A673 (cell line): ENCODE measurements at places on chromosomes 4 and X. TPM values are rescaled to one million over a fixed set of nuclear protein-coding genes. Genes with fewer than 3 reads are reported as not detected.

Gene RIBC1
- total RNA-seq, result 0.68 and 1.0 TPM in 2 replicates

Gene C1QTNF7
- total RNA-seq, result 0.21 TPM in 1 of 2 replicates, not detected in the other

Gene CCNB3
- 2.0 and 2.6 TPM in 2 replicates for total RNA-seq

Gene CT83
- not detected in 2 replicates for total RNA-seq

Gene GRID2
- not detected in 2 replicates for total RNA-seq

Gene ARSJ
- total RNA-seq, result 3.8 and 4.6 TPM in 2 replicates

Gene FRMD7
- total RNA-seq, result not detected in 2 replicates

Gene HAUS7
- 75.3 and 82.6 TPM in 2 replicates for total RNA-seq

DNA sequence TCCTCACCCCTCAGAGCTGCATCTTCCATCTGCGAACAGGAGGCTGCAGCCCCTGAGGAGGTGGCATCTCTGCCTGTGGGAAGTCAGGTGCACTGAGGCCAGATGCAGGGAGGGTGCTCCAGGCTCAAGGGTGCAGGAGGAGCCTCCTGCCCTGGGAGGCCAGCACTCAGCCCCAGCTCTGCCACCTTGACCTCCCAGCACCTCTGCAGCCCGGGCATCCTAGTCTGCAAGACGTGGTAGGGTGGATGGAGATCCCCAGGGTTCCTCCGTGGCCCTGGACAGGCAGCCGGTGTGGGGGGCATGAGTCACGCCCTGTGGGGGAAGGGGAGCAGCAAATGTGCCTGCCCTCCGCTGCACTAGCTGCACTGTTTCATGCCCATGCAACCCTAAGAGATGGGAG, 64.7 kb downstream of the TRMT44 start:
- no peak for DNase-seq
- H3K27me3 ChIP-seq, result peaks cover 15% of the 10 kb centered on the region
- H3K4me1 ChIP-seq, result no peaks in the 10 kb centered on the region
- H3K36me3 ChIP-seq, result no peaks in the 10 kb centered on the region

DNA sequence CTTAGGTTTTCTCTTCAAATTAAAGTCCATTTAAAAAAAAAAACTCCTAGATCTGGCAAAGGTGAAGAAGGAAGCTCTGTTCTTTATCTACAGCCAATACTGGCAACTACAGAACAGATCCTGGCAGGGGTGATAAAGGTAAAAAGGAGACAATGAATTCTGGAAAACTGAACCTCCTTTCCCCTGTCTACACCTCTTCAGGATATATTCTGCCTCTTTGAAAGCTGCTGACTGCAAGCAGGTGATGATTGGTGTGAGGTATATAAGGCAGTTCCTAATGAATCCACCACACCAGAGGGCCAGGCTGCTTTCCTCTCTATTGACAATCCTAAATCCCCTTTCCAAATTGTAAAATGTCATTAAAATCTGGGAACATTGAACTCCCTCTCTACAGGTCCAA, 370.1 kb downstream of the PPP3CA start:
- H3K4me1 ChIP-seq, result peaks cover 15% of the 10 kb centered on the region
- H3K4me3 ChIP-seq, result no peak overlapping the region
- no peak overlapping the region for H3K27ac ChIP-seq
- no peaks in the 10 kb centered on the region for H3K36me3 ChIP-seq
- no peak for DNase-seq

GRCh38 chr4:168588916-168589531, 92.2 kb downstream of the PALLD start:
- no peak overlapping the region for H3K27ac ChIP-seq
- H3K4me3 ChIP-seq, result no peak overlapping the region
- H3K36me3 ChIP-seq, result no peaks in the 10 kb centered on the region

- no peak for DNase-seq
- H3K4me1 ChIP-seq, result no peaks in the 10 kb centered on the region
- no peaks in the 10 kb centered on the region for H3K36me3 ChIP-seq
- no peak overlapping the region for H3K27ac ChIP-seq
These were observed 101.0 kb upstream of the HS3ST1 start for GRCh38 chr4:11529625-11530201.

DNA sequence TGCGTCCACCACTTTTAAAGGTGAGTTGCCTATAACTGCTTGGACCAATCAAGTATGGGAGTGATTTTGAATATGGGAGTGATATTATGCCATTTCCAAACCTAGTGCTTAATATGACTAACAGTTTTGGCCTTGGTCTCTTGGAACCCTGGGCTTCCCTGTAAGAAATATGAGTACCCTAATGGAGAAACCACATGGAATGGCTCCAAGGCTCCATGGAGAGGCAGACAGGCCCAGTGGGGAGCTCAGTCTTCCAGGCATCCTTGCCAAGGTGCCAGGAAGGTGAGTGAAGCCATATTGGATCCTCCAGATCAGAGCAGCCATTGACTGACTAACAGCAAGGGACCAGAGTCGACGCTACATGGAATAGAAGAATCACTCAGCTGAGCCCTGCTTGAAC, 53.2 kb downstream of the MAML3 start:
- no peak for DNase-seq
- no peaks in the 10 kb centered on the region for H3K36me3 ChIP-seq
- peak overlapping the region; percentile 70 for H3K27ac ChIP-seq
- H3K4me3 ChIP-seq, result no peak overlapping the region
- H3K4me1 ChIP-seq, result peaks cover 45% of the 10 kb centered on the region

DNA sequence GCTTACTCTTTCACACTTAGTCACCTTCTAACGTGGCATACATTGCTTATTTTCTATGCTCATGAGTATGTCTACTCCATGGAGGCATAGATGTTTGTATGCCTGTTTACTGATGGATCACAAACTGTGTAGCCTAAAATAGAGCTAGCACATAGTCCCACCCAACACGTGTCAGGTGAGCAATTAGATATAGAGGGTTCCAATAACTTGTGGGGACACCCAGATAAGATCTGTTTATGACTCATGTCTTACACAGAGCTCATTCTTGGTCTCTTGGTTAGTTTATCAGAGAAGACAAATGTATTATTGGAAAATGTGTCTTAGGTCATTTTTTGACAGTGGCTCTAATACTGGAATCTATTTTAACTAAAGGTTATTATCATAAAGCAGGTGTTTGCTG, 6.8 kb downstream of the ZFP42 start:
- no peak for DNase-seq
- no peaks in the 10 kb centered on the region for H3K27me3 ChIP-seq
- no peak overlapping the region for H3K4me3 ChIP-seq
- H3K27ac ChIP-seq, result no peak overlapping the region
- H3K4me1 ChIP-seq, result peaks cover 11% of the 10 kb centered on the region

- H3K4me3 ChIP-seq, result no peak overlapping the region
- DNase-seq, result no peak
- no peaks in the 10 kb centered on the region for H3K4me1 ChIP-seq
- no peaks in the 10 kb centered on the region for H3K36me3 ChIP-seq
- no peaks in the 10 kb centered on the region for H3K27me3 ChIP-seq
- H3K27ac ChIP-seq, result no peak overlapping the region
These were observed 32.4 kb downstream of the LRBA start for GRCh38 chr4:150982557-150983233.

- no peak overlapping the region for H3K4me3 ChIP-seq
- no peaks in the 10 kb centered on the region for H3K4me1 ChIP-seq
- H3K27ac ChIP-seq, result no peak overlapping the region
- DNase-seq, result no peak
These were observed 206.6 kb upstream of the HS3ST1 start for GRCh38 chr4:11635342-11635741.

- no peak overlapping the region for H3K27ac ChIP-seq
- no peak overlapping the region for H3K4me3 ChIP-seq
- DNase-seq, result no peak
- peaks cover 3% of the 10 kb centered on the region for H3K4me1 ChIP-seq
- no peaks in the 10 kb centered on the region for H3K36me3 ChIP-seq
These were observed 47.6 kb upstream of the PRSS12 start for GRCh38 chr4:118400356-118400755.
